Endodermal cell (in vitro differentiated cells): ENCODE measurements at places on chromosomes 5 and 9. TPM values are rescaled to one million over a fixed set of nuclear protein-coding genes. Genes with fewer than 3 reads are reported as not detected.

GRCh38 chr5:73565969-73566547 is 515 bp downstream of the UTP15 start:
- peaks cover 22% of the 10 kb centered on the region for H3K36me3 ChIP-seq
- H3K27me3 ChIP-seq: no peaks in the 10 kb centered on the region
- H3K4me3 ChIP-seq: peak overlapping the region; percentile 96
- peak overlapping the region; percentile 12 for H3K27ac ChIP-seq
- no peaks in the 10 kb centered on the region for H3K4me1 ChIP-seq
- no peak for DNase-seq

- no peaks in the 10 kb centered on the region for H3K4me1 ChIP-seq
- no peak for DNase-seq
- no peaks in the 10 kb centered on the region for H3K27me3 ChIP-seq
- H3K27ac ChIP-seq: no peak overlapping the region
- no peak overlapping the region for H3K4me3 ChIP-seq
- no peaks in the 10 kb centered on the region for H3K36me3 ChIP-seq
Measured at GRCh38 chr5:96709152-96709821, 47.1 kb downstream of the CAST start.

DNA sequence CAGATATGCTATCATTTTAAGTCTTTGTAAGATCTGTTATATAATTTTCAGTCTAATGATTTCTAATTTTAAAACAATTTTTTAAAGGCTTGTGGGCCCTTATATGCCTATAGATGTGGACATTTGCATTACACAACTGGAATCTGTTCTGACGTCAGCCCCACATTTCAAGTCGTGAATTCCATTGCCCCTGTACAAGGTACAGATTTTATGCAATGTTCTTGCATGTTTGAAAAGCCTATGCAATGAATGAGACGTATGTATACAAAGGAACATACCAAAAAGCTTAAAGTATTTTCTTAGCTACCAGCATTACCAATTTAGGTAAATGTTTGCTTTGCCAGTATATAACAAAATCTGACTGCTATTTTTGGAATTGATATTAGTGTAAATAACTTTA is 77.2 kb downstream of the ITGA1 start:
- no peaks in the 10 kb centered on the region for H3K36me3 ChIP-seq
- H3K27me3 ChIP-seq: no peaks in the 10 kb centered on the region
- no peaks in the 10 kb centered on the region for H3K4me1 ChIP-seq
- H3K27ac ChIP-seq: no peak overlapping the region
- H3K4me3 ChIP-seq: no peak overlapping the region

Gene FOXD4L5
- 0.23 TPM in 1 of 2 replicates, not detected in the other for total RNA-seq

GRCh38 chr5:157497875-157498611 is 38.0 kb downstream of the NIPAL4 start:
- H3K4me3 ChIP-seq: no peak overlapping the region
- no peak overlapping the region for H3K27ac ChIP-seq
- no peaks in the 10 kb centered on the region for H3K4me1 ChIP-seq
- DNase-seq: no peak
- peaks cover 95% of the 10 kb centered on the region for H3K36me3 ChIP-seq

DNA sequence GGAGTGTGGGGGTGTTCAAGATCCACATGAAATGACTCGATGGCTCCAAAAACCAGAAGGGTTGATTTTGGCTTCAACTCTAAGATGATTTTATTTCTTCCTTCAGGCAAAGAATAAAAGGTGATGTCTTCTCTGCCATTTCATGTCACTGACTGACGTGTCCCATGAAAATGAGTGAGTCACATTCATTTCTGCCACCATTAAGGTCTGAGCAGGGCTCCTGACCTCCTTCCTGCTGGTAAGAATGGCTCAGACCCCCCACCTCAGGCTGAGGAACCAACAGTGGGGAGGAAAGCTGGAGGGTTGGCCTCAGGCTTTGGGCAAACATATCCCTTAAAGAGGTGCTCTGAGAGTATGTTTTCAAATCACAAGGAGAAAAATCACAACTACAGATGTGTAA is 53.9 kb upstream of the ZNF354A start:
- no peak overlapping the region for H3K4me3 ChIP-seq
- no peaks in the 10 kb centered on the region for H3K36me3 ChIP-seq
- H3K4me1 ChIP-seq: no peaks in the 10 kb centered on the region
- DNase-seq: no peak
- no peak overlapping the region for H3K27ac ChIP-seq
- no peaks in the 10 kb centered on the region for H3K27me3 ChIP-seq

Gene CAPSL
- not detected in 3 replicates for total RNA-seq

GRCh38 chr5:95382801-95383200 is 8.4 kb upstream of the FAM81B start:
- H3K27me3 ChIP-seq: no peaks in the 10 kb centered on the region
- no peaks in the 10 kb centered on the region for H3K4me1 ChIP-seq
- no peak overlapping the region for H3K27ac ChIP-seq
- DNase-seq: no peak

- H3K27ac ChIP-seq: no peak overlapping the region
- no peak overlapping the region for H3K4me3 ChIP-seq
- H3K27me3 ChIP-seq: no peaks in the 10 kb centered on the region
- DNase-seq: no peak
Measured at GRCh38 chr9:21688108-21689102, 114.0 kb upstream of the MTAP start.

- H3K4me1 ChIP-seq: no peaks in the 10 kb centered on the region
- H3K36me3 ChIP-seq: no peaks in the 10 kb centered on the region
- no peak overlapping the region for H3K27ac ChIP-seq
- DNase-seq: no peak
Measured at GRCh38 chr5:24530906-24531305, 113.9 kb downstream of the CDH10 start.

DNA sequence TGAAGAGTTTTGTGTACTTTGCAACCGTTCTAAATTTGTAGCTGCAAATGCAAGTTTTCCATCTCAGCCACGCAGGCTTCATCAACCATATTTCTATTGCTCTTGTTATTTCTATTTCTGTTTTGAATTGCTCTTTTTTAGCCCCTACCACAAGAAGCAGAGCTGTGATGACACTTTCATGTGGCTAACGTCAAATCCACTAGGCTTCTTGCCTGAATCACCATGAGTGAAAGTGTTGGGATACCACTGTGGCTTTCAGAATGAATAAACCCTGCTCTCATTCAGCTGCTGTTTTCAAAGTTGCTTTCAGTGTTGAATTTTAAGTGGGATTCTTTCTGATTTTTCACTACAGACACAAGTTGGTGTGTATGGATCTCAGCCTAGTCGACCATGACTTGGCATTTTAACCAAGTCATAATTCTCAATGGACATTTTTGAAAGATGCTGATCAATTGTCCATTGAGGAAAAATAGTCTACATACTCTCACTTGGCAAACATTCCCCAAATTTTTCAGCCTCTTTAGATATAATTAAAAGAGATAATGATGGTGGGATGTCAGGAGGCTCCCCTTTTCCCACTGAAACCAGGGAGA is 41.0 kb upstream of the MTAP start:
- H3K27ac ChIP-seq: no peak overlapping the region
- H3K27me3 ChIP-seq: peaks cover 98% of the 10 kb centered on the region
- H3K4me3 ChIP-seq: no peak overlapping the region
- DNase-seq: no peak
- H3K4me1 ChIP-seq: no peaks in the 10 kb centered on the region
- no peaks in the 10 kb centered on the region for H3K36me3 ChIP-seq

Gene ENG
- total RNA-seq: 2.2 and 2.4 TPM in 2 replicates
